ENCODE measurements at places on chromosomes 7 and 10.

GRCh38 chr7:91005024-91005423 lies 259.2 kb upstream of the FZD1 start:
- DNase-seq: no peak

DNA sequence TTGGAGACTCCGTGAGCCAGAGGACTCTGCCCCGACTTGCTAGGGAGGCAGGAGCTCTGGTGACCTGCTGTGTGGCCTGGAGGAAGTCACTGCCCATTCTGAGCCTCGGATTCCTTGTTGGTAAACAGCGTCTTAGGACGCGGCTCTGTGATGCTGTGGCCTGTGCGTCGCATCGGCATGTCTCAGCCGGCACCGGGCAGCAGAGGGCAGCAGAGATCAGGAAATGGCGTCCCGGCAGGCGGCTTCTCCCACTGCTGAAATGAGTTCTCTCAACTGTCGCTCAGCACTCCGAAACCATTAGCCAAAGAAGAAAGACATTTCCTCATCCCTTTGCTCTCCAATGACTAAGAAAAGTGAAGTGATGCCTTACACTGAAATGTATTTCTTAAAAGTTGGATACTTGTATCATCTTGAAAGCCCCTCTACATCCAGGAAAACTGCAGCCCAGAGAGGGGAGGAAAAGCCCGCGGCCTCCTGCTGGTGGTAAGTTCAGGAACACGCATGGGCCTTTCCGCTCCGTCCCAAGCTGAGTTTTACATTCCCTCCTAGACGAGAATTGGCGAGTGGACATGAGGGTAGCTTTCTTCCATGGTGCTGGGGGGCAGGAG lies 91.7 kb downstream of the WDR11 start:
- no peak for DNase-seq

DNA sequence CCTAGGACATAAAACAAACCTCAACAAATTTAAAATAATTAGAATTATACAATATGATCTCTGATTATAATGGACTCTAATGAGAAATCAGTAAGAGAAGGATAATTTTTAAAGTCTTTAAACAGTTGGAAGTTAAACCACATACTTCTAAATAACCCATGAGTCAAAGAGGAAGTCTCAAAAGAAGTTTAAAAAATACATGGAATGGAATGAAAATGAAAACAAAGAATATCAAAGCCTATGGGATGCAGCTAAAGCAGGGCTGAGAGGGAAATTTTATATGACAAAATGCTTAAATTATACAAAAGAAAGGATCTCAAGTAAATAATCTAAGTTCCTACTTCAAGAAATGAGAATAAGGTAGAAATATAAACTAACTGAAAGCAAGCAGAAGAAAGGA lies 460.5 kb downstream of the RPS24 start:
- no peak for DNase-seq

DNA sequence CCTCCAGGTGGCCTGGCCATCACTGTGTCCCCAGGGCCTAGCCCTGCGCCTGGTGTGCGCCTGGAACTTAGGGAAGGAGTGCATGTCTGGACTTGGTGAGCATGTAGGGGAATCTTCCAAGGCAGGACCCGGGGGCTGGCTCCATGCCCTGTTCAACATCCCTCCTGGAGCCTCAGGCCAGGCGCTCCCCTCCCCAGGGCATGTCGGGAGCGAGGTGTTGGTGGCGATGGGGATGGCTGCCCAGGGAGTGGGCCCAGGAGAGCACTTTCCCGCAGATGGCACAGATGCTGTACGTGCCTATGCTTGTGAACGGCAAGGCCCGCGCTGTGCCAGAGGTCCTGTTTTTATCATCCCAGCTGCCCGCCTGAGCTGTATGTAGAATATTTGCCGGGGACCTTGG lies 55.0 kb downstream of the CDH23 start:
- no peak for DNase-seq

DNA sequence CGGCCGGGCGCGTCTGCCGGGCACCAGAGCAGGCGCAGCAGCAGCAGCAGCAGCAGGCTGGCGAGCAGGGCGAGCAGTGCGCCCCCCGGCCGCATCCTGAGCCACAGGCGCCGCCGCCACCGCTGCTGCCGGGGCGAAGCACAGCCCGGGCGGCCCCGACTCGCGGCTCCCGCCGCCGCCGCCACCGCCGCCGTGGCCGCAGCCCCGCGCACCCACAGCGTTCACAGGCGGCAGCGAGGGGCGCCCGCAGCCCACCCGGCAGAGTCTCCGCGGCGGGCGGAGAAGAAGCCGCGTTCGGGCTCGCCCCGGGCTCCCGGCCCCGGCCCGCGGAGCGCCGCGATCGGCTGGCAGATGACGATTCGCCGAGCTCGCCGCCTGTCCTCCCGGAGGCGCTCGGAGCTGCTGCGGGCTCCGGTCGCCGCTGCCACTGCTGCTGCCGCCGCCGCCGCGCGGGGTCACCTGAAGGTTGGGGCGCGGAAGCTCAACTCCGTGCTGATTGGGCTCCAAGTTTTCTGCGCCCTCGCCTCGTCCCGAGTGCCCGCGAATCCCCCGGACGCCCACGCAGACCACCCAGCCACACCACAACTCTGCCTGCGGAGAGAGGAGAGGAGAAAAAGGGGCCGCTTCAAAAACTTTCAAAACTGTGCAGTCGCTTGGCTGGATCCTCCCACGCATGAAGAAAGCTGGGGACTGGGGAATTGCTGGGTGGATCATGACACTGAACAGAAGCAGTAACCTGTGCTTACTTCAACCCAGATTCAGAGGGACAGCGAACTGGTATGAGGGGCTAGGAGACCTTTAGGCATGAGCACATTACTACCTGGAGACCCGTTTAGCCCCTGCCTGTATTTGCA lies at the start of gene ST8SIA6:
TSS of gene ST8SIA6 (minus strand) at position 435 of the 854 bp plus-strand sequence. CDS start at position 95, 340 bp downstream.
- no peak for DNase-seq

DNA sequence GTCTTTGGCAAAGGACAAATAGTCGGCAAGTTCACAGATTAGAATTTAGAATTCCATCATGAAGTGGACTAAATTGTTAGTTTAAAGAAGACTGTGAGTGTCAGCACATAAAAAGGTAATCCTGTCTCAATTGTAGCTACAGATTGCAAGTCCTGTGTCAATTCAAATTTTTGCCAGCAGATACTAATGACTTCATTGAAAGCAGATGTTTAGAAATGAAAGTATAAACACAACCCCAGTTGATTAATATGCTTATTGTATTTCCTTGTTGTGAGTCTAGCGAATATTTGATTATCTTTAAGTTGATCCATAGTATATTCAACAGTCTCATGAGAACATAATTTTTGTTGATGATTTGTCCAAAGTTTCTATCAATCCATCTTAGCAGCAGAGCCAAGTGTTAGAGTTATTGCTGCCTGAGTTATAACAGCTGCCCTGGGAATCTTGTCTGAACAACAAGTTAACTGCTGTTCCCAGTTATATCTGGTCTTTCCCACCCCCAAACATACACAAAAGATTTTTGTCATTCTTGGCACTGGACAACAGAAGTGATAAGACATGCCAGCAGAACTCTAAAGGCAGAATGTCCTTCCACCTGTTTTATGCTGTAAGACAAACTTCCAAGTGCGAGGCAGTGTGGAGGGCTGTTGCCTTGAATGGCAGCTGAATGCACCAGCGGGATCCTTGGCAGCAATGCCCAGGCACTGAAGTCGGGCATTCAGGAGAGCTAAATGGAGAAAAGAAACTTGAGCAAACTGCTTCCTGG lies 21.3 kb upstream of the HERPUD2 start:
- no peak for DNase-seq

DNA sequence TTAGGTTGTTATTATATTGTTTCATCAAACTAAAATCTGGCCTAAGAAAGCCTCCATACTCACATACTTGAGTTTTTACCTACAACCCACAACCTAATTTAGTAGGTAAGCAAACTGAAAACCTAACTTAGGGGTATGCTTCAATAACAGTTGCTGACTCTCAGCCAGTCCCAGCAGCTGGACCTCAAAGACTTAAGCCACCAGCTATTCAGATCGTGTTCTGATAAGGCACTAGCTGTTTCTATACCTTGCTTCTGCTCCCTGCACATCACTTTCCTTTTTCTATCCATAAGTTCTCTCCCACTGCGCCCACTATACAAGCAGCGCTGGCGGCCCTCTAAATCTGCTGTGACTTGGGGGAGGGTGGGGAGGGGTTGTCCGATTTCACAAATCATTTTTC lies 42.3 kb downstream of the SUGCT start:
- DNase-seq: no peak

- DNase-seq: no peak
Measured at GRCh38 chr10:13448216-13448615, 80.6 kb downstream of the BEND7 start.

GRCh38 chr7:102991540-102992214 lies 78.9 kb downstream of the LRRC17 start:
- DNase-seq: no peak

DNA sequence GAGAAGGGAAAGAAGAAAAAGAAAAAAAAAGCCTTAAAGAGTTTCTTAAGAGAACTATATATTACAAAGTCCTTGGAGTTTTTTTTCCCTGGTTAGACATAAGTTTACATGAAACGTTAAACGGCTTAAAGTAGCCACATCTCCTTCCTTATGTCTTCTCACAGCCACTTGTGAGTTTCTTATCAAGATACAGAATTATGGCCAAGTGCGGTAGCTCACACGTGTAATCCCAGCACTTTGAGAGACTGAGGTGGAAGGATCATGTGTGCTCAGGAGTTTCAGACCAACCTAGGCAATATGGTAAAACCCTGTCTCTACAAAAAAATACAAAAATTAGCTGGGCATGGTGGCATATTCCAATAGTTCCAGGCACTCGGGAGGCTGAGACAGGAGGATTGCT lies 54.3 kb downstream of the IKZF1 start:
- no peak for DNase-seq
